ENCODE measurements at places on chromosomes 3 and 15.

GRCh38 chr3:191383124-191383523, 52.8 kb upstream of the UTS2B start:
- DNase-seq: no peak

DNA sequence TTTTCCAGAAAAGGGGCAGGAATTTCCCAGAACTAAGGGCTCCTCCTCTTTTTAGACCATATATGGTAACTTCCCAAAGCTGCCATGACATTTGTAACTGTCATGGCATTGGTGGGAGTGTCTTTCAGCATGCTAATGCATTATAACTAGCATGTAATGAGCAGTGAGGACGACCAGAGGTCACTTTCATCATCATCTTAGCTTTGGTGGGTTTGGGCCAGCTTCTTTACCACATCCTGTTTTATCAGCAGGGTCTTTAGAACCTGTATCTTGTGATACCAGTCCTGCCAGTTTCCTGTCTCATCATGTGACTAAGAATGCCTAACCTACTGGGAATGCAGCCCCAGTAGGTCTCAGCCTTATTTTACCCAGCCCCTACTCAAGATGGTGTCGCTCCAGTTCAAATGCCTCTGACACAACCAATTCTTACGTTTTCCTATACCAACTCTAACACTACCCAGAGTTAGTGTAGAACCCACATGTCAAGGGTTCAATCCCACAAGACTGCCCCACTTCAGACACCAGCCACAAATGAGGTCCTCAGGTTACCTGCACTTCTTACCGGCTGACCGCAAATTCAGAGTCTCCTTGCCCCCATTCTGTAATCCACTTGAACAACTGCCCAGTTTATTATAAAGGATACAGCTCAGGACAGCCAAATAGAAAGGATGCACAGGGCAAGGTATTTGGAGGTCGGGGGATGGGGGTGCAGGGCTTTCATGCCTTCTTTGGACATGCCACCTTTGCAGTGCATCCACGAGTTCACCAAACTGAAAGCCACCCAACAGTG, 17.7 kb downstream of the FOXB1 start:
- no peak for DNase-seq

DNA sequence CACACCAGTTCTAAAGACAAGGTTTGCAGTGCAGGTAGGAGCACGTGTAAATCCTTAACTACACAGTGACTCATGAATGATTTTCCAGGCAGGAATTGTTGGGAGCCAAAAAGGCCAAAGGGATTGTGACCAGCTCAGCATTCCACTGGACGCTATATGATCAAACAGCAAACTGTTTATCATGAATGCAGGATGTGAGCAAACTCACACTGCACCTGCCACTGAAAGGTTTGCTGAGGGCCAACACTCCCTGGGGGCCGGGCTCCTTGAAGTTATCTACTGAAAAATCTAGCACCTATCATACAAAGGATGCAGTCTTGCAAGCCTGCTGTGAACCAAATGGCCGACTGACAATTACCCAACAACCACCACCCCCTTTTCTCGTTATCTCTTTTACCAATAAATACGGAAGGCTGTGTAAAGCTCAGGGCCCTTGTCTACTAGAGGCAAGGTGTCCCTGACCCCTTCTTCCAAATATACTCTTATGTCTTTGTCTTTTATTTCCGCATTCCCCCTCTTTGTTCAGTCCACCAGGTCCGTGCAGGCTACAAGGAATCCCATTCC, 11.5 kb upstream of the DNASE1L3 start:
- DNase-seq: no peak

DNA sequence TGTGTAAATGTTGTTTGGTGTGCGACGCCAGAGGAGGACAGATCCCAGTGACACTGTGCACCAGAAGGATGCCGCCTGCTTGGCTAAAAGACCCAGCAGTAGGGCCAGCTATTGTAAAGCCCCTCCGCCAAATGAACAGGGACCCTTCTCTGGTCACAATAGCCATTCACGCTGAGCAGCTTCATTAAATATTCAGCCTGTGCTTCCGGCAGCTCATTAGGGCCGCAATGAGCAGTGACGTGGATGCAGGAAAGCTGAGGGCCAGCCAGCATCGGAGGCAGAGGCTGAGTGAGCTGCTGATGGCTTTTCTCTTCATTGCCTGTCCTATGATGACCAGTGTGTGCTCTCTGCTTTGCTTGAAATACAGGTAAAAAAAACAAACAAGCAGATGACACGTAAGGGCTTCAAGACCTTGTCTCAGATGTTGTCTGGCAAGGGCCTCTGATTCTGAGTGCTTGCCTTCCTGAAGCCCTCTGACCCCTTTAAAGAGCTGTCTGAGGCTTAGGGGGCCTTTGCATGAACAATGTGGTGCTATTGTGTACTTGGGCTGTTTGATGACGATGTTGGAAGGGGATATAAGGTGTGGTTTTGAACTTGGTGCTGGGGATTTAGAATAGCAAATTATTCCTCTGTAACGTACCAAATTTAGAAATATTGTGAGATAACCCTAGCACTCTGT, 130.4 kb downstream of the FEZF2 start:
- DNase-seq: no peak

DNA sequence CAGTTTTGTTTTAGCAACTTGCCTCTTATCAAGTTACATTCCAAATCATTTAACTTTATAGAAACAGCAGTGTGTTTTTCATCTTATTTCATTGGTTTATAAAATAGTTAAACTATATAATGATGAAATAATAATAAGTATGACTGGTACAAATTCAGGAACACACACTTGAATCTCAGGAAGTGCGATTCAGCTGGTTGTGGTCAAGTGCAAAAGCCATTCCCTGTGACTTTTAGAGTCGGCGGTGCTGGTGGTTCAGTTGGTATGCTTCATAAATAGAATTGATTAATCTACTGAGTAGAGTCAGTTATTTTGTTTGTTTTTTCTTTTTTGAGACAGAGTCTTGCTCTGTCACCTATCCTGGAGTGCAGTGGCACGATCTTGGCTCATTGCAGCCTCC, 22.7 kb downstream of the SACM1L start:
- no peak for DNase-seq

DNA sequence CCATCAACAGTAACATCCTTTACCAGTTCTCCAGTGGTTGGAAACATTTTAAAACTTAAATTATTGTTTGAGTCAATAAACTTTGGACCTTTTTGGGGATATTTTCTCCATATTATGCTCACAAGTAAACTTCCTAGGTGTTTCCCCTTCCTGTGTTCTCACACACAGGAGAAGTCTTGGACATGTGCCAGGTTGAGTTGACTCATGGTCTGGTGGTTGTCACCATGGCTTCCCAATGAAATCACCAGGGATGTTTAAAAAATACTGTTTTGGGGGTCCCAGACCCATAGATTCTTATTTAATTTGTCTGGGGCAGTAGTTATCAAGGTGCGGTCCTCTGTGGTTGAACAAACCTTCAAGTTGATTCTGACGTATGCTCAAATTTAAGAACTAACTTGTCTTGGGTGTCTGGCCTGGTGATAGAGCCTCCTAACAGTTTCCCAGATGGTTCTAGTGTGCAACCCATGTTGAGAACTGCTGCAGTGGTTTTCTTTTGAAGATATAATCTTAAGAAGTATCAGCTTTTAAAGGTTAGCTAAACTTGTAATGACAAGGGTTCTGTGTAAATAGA, 291.8 kb downstream of the EDEM1 start:
- DNase-seq: no peak
